AG09319 (cell line): ENCODE measurements at places on chromosomes 5 and 9.

DNA sequence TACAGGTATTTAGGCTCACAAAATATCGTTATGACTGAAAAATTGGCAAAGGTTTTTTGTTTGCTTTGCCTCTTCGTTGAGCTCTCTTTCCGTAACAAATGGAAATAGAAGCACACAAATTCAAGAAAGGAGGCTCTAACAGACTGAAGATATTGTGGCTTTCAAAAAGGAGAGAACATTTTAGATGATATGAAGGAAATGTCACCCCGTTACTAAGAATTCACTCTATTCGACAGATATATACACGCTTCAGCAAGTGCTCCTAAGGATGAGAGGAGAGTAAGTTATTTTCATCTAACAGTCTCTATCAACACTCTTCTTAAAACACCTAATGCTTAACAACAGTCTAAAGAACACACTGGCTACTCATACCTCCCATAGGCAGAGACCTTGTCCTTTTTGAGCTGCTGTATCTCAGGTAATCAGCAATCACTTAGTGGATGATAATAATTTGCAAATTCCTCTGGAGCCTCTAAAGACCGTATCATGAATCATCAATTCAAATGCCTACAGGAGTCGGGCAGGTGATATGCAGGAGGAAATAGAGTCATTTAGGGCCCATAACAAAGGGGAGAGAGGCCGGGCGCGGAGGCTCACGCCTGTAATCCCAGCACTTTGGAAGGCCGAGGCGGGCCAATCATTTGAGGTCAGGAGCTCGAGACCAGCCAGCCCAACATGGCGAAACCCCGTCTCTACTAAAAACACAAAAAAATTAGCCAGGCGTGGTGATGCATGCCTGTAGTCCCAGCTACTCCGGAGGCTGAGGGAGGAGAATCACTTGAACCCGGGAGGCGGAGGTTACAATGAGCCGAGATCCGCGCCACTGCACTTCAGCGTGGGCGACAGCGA lies 1.4 kb upstream of the HSDL2 start:
- DNase-seq = no peak

GRCh38 chr5:112653638-112654205 lies 84.0 kb upstream of the APC start:
- no peak for DNase-seq

GRCh38 chr9:129567842-129568559 lies 52.9 kb downstream of the C9orf50 start:
- DNase-seq = no peak

DNA sequence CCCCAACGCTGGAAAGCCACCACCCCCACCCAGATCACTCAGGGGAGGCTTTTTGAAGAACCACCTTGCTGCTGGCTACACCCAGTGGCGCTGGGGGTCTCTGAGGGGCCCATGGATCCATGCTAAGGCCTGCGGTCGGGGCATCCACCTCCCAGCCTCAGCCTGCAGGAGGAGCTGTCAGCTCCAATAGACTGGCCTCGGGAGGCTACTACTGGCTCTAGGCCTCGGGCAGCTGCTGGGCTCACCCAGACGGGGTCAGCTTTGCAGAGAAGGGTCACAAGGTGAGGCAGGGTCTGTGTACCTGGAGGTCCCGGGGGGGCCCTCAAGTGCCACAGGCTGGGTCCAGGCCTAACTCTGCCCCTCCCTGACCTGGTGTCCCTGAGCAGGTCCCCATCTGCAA lies 193.7 kb downstream of the OLFM1 start:
- DNase-seq = no peak

GRCh38 chr9:132986640-132987620 lies 8.4 kb downstream of the GFI1B start:
- DNase-seq = no peak

DNA sequence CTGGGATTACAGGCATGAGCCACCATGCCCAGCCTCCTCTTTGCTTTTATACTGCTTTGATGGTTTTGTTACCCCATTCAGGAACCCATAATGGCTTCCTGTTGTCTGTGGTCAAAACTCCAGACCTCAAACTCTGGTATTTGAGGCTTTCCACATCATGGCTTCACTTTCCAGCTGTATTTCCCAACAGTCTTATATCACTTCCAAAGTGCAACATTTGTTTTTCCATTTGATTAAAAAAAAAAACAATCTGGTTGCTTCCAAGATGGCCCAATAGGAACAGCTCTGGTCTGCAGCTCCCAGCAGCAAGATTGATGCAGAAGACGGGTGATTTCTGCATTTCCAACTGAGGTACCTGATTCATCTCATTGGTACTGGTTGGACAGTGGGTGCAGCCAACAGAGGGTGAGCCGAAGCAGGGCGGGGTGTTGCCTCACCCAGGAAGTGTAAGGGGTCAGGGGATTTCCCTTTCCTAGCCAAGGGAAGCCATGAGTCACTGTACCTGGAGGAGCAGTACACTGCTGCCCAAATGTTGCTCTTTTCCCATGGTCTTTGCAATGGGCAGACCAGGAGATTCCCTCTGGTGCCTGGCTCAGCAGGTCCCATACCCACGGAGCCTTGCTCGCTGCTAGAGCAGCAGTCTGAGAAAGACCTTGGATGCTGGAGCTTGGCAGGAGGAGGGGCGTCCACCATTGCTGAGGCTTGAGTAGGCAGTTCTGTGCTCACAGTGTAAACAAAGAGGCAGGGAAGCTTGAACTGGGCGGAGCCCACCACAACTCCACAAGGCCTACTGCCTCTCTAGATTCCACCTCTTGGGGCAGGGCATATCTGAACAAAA lies 458.4 kb downstream of the KDM4C start:
- no peak for DNase-seq

DNA sequence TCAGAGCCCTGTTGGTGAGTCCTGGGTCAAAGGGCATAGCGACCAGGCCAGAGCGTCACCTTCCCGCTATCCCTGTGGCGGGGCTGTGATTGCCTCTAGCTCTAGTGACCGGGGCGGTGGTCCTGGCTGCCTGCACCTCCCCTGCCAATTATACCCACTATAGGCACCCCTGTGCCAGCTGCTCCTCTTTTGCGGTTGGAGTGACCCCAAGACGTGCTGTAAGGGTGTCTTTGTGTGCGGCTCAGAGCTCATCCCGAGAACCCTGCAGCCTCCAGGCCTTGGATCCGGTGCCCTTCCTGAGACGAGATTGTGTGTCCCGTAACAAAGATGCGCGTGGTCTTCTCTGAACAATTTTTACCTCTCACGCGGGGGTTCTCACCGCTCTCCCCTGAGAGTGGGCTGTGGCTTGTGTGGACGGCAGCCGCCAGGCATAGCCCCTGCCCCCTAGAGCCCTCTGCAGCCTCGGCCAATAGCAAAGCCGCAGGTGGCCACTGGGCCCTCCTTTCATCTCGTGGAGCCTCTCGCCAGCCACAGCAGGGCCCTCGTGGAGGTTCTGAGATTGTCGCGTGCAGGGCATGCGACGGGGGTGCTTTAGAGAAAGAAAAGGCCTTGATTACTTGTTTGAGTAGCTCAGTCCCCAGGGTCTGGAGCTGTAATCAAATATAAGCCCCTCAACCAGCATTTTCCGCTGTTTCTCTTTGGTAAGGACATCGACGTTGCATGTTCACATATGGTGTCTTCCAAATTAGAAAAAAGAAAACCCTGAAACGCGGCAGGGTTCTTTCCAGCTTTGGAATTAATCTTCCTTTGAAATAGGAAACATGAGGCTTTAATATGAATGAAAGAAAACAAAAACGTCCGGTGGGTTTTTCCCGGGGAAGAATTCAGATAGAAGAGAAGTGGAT lies 10.7 kb downstream of the NKD2 start:
- no peak for DNase-seq

DNA sequence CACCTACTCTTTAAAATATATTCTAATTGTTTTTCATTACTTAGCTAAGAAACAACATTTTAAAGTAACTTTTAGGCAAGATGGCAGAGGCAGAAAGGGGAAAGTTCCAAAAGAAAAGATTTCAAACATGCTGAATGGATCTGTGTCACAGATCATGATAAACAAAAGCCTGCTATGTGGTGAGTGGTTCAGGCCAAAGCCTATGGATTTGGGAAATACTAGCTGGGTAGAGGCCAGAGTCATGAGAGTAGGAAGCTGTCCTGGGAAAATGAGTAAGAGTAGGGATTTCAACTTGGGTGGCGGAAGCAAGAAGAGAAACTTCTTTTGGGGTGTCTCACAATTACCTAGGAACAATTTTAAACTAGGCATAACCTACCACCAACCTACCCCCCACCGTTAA lies 68.7 kb upstream of the GRHPR start:
- DNase-seq = no peak

DNA sequence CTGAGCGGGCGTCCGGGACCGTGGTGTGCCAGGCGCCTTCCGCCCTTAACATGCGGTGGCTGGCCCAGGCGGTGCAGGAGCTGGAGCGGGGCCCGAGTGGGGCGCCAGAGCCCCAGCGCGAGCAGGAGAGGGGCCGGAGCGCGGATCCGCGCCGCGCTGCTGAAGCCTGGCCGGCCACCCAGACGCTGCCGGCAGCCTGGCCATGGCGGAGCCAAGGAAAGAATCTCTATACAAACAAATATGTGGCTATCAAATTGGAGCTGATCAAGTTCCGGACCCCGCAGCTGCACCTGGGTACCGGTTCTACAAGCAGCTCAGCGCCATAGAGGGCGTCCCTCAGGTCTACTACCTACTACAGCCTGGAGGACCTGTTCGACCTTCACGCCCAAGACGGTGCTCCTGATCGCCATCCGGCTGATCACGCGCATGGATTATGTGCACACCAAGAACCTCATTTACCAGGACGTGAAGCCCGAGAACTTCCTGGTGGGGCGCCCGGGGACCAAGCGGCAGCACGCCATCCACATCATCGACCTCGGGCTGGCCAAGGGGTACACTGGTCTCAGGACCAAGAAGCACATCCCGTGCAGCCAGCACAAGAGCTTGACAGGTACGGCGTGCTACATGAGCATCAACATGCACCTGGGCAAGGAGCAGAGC lies 55.8 kb downstream of the JAK2 start:
- DNase-seq = no peak

- no peak for DNase-seq
Observed at GRCh38 chr5:72074251-72074650, 33.0 kb upstream of the MAP1B start.

GRCh38 chr9:83630938-83631457 lies 8.1 kb downstream of the IDNK start:
- no peak for DNase-seq

DNA sequence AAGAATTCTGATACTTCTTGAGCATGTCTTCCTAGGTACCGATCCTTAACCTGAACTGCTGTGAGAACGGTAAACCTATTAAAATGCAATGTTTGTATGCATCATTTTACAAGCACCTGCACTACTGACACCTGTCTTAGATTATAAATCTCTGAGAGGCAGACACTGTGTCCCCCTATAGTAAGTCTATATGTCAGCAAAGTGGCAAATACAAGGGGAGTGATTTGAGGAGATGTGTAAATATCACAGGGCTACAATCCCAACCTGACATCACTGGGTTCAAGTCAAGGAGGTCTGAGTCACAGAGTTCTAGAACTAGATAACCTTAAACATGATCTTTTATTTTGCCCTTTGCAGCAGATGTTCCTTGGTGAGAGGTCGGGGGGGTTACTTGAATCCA lies 64.1 kb downstream of the ANKH start:
- DNase-seq = no peak

DNA sequence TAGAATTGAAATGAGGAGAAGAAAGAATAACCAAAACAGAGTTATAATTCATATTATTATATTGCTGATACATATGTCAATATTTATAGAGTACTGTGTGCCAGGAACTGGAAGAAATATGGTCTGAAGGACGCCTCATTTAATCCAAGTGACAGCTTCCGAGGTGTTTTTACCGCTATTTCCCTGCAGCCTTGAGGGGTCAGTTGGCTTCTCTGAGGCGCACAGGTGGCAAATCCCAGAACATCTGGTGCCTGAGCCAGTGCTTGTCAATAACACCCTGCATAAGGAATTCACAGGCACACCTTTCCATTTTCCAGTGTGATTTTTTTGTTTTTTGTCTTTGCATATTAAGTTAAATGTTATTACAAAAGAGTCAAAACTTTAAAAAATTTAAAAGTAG lies 43.3 kb upstream of the CTSL start:
- no peak for DNase-seq

GRCh38 chr5:10699987-10700386 lies 61.0 kb downstream of the DAP start:
- DNase-seq = no peak

GRCh38 chr5:26482076-26482809 lies 556.1 kb downstream of the CDH9 start:
- DNase-seq = no peak

DNA sequence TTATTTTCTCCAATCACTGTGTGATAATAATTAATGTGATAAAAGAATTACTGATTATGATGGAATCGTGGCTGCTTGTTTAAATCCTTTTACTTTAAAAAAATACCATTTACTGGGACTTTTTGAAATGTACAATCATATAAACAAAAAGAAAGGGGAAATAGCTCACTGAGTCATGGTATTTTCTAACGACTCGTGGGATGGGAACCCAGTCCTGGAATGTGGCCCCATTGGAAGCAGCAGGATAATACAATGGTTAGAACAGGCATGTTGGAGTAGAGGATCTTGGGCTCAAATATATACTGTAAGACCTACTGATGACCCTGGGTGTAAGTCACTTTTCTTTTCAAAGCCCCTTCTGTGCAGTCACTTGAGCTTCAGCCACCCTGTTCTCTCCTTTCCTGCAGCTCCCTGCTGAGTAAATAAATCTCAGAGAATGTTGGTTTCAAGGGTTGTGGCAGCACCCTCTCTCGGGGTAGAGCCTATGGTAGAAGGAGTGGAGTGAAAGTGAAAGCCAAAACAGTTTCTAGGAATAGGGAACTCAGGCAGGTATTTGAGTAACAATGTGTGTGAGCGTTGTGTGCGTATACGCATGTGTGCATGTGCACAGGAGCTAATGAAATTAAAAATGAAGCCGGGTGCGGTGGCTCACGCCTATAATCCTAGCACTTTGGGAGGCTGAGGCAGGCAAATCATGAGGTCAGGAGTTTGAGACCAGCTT lies 40.8 kb upstream of the LARP1 start:
- DNase-seq = no peak

DNA sequence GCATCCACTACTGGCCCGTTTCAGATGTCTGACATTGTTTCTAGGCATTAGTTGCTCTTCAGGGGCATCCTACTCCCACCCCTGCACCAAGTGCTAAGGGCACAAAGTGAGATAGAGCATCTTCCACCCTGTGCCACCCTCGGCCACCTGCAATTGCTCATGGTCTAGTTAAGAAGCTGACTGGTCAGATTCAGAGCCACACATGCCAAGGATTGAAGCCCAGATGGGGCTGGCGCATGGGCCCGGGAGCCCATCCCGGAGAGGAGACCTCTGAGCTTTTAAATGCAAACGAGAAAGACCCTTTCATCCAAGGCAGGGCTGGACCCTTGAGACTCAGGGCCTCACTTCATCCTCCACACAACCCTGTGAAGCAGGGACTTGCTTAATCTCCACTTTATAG lies 28.5 kb downstream of the HRH2 start:
- no peak for DNase-seq
